ENCODE measurements at places on chromosomes 5 and 9.

GRCh38 chr9:122228191-122228567, 578 bp downstream of the LHX6 start:
- no peak for DNase-seq

GRCh38 chr5:78245136-78245535, 49.4 kb downstream of the AP3B1 start:
- DNase-seq, result no peak

GRCh38 chr5:159101685-159102084, 2.0 kb upstream of the EBF1 start:
- no peak for DNase-seq

DNA sequence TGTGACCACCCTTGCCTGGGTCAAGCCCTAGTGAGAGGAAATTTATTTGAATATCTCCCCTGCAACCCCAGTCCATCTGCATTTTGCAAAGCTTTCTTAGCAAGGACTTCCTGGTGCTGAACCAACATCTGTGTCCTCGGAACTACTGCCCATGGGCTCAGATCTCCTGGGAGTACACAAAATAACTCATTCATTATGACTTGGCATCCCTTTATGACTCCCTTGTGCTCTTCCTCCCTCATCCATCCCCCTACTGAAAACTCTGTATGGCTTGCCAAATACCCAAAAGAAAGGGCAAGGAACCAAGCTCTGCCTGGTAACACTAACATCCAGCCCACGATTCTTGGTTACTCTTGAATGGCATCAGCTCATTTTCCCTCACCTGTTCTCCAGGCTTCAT, 368.5 kb downstream of the NTRK2 start:
- DNase-seq, result no peak

DNA sequence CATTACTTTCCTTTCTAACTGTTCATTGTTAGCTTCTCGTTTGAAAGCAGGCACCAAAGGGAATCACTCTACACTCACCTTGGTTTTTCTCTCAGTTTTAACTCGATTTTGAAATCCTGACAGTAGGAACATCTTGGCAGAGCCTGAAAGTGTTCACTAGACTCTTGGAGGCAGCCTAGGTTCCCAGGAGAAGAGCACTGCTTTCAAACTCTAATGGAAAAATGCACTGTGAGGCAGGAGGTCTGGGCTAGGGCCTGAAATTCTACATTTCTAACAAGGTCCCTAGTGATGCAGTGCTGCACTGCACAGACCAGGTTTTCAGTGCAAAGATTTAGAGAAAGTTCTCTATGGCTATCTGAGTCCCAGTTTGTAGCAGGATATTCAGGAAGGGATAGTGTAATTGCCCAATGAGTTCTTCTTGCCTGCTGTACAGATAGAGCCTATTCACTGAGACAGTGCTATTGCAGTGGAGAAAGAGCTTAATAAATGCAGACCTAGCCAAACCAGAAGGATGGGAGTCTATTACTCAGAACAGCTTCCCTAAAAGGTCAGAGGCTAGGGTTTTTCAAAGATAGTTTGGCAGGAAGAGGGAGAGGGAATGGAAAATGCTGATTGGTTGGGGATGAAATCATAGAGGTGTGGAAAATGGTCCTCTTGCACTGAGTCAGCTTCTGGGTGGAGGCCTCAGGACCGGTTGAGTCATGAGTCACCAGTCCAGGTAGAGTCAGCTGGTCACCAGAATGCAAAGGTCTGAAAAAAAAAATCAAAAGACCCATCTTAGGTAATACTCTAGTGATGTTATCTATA, 153.9 kb downstream of the GPBP1 start:
- DNase-seq, result no peak

DNA sequence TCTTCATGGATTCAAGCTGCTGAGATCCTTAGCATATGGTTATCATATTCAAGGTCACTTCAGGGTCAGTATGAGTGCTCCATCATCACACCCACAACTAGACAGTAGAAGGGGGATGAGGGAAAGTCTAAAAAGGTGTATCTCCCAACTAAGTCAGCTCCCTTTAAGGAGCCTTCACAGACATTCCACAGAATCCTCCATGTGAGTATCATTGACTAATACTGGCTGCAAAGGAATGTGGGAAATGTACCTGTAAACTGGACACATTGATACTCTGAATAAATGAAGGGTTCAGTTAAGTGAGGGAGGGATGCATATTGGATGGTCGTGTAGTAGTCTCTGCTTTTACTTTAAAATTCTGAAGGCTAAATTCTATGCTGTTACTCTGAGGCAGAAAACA, 330.7 kb downstream of the LRRC70 start:
- DNase-seq, result no peak

GRCh38 chr5:79834754-79835714, 145.4 kb downstream of the CMYA5 start:
- no peak for DNase-seq

- DNase-seq, result no peak
Measured at GRCh38 chr5:37015795-37016666, 139.5 kb downstream of the NIPBL start.

DNA sequence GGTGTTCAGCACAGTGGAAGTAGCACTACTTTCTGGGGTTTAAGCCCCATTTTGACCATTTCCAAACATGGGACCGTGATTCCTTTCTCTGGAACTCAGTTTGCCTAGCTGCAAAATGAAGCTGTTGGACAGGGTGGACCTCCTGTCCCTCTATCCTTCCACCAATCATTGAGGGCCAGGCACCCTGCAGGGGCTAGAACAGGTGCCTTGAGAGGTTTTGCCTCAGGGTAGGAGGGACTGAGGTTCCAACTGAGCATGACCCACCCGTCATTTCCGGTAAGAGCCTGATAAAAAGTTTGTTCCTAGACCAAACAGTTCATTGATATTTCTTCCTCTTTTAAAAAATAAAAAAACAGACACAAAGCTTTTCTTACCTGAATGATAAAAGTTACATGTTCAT, 116.5 kb downstream of the MVB12B start:
- DNase-seq, result no peak

- no peak for DNase-seq
Measured at GRCh38 chr5:156647034-156647451, 203.1 kb upstream of the PPP1R2B start.

- DNase-seq, result no peak
Measured at GRCh38 chr9:124293718-124294506, 36.2 kb downstream of the NEK6 start.

DNA sequence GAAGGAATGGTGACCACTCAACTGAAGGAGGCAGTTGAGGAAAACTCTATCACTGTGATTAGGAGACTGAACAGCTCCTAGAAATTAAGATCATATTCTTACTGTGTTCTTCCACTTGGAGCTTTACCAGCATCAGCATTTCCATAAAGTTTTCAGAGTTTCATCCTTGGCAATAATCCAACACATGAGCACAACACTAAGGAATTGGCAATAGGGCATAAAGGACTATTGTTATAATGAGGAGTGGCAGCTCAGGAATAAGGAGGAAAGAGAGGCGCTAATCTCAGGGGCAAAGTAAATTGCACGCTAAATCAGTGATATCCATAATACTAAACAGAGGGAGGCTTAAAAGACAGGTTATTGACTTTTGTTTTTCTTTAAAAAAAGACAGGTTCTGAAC, 338.9 kb downstream of the EFNA5 start:
- DNase-seq, result no peak

Data from fibroblast of the conjunctiva (primary cell).